ENCODE measurements at places on chromosomes 13 and 19.

DNA sequence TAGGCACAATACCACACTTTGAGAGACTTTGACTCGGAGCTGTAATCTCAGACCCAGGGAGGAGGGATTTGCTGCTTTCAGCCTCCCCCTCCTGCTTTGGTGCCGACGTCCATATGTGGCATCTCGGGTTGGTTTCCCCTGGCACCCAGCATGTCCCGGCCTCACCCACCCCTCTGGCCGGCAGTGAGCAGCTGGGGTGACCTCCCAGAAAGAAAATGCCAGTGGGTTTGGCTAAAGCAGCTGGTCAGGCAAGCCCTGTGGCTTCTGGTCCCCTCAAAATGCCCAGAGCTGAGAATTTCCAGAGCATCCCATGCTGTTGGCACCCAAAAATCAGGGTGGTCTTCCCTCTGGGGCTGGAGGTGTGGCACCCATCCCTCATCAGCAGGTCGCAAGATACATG, 34.1 kb downstream of the INSR start:
- H3K27me3 ChIP-seq: no peaks in the 10 kb centered on the region
- DNase-seq: no peak
- no peaks in the 10 kb centered on the region for H3K4me1 ChIP-seq
- H3K27ac ChIP-seq: no peak overlapping the region
- H3K36me3 ChIP-seq: no peaks in the 10 kb centered on the region
- H3K4me3 ChIP-seq: no peak overlapping the region

DNA sequence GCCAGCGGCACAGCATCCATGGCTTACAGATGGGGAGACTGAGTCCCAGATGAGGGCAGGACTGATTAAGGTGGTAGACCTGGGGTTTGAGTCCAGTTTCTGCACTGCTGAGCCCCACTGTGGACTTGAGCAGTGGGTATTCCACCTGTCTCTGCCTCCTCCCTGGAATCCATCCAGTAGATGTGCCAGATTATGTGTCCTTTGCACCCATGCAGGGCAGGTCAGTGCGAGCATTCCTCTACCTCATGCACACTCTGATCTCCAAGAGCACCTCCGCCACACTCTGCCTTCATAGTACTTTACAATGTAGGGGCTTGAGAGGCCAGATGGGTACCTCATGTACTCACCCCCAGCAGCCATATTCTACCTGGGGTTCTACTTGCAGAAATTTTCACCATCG, 10.0 kb downstream of the ZSCAN22 start:
- H3K27ac ChIP-seq: no peak overlapping the region
- no peak overlapping the region for H3K4me3 ChIP-seq
- DNase-seq: no peak
- no peaks in the 10 kb centered on the region for H3K27me3 ChIP-seq
- no peaks in the 10 kb centered on the region for H3K4me1 ChIP-seq

DNA sequence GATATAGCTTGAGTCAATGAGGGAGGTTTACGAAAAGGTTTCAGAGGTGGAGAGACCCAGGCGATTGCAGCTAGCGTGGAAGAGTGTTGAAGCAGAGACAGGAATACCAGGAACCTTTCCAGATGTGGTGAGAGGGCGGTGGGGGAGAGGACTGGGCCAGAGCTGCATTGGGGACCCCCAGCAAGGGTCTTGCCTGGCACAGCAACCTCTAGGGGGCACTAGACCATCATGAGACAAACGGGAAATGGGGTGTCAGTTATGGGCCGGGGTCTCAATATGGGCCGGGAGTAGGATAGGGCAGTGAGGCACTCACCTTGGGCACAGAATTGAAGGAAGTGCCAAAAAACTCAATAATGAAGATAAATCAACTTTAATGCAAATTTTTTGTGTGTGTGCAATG, 2.1 kb upstream of the LRP3 start:
- no peaks in the 10 kb centered on the region for H3K4me1 ChIP-seq
- no peak for DNase-seq
- no peak overlapping the region for H3K27ac ChIP-seq

GRCh38 chr19:48635966-48636858, 967 bp downstream of the DBP start:
- H3K27me3 ChIP-seq: no peaks in the 10 kb centered on the region
- H3K4me1 ChIP-seq: peaks cover 57% of the 10 kb centered on the region
- DNase-seq: no peak
- H3K36me3 ChIP-seq: peaks cover 4% of the 10 kb centered on the region
- peak overlapping the region; percentile 82 for H3K27ac ChIP-seq
- peak overlapping the region; percentile 82 for H3K4me3 ChIP-seq

- H3K36me3 ChIP-seq: no peaks in the 10 kb centered on the region
- no peak overlapping the region for H3K4me3 ChIP-seq
- H3K27ac ChIP-seq: no peak overlapping the region
- H3K27me3 ChIP-seq: no peaks in the 10 kb centered on the region
- no peak for DNase-seq
Measured at GRCh38 chr13:67343777-67344176, 113.6 kb upstream of the PCDH9 start.

DNA sequence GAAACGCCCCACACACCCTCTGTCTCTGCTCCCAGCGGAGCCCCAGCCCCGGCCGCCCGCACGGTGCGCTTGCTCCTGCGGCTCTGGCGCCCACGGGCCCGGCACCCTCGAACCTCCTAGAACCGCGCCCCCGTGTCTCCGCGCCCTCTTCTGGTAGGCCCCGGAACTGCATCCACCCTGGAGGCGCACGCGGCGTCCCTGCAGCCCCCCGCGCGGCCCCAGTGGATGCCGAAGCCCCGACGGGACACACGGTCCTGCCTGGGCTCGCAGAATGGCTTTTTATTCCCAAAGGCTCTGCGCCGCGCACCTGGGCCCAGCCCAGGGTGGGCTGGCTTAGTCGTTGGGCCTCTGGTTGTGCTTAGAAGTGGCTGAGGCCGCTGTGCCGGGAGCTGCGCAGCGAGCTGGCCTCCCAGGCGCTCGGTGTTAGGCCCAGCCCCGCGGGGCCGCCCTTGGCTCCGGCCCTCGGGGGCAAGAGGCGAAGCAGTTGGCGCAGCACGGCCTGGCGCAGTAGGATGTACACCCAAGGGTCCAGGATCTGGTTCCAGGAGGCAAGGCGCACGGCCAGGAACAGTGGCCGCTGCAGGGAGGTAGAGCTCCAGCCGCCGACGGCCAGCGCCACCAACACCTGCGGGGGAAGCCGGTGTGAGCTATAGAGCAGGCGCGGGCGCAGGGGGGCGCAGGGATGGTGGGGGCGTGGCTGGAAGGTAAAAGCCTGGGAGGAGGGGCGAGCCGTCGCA, 2.8 kb downstream of the PTGER1 start:
- H3K27ac ChIP-seq: no peak overlapping the region
- peaks cover 19% of the 10 kb centered on the region for H3K27me3 ChIP-seq
- H3K4me3 ChIP-seq: no peak overlapping the region
- DNase-seq: peak; percentile 83
- H3K4me1 ChIP-seq: peaks cover 31% of the 10 kb centered on the region

- H3K4me1 ChIP-seq: no peaks in the 10 kb centered on the region
- no peaks in the 10 kb centered on the region for H3K27me3 ChIP-seq
- no peak overlapping the region for H3K4me3 ChIP-seq
- no peak for DNase-seq
Measured at GRCh38 chr13:41224113-41225110, 30.0 kb upstream of the KBTBD7 start.

GRCh38 chr13:47687577-47687976, 313.5 kb downstream of the SUCLA2 start:
- no peak overlapping the region for H3K27ac ChIP-seq
- H3K4me3 ChIP-seq: no peak overlapping the region
- DNase-seq: no peak
- H3K27me3 ChIP-seq: no peaks in the 10 kb centered on the region
- no peaks in the 10 kb centered on the region for H3K4me1 ChIP-seq

DNA sequence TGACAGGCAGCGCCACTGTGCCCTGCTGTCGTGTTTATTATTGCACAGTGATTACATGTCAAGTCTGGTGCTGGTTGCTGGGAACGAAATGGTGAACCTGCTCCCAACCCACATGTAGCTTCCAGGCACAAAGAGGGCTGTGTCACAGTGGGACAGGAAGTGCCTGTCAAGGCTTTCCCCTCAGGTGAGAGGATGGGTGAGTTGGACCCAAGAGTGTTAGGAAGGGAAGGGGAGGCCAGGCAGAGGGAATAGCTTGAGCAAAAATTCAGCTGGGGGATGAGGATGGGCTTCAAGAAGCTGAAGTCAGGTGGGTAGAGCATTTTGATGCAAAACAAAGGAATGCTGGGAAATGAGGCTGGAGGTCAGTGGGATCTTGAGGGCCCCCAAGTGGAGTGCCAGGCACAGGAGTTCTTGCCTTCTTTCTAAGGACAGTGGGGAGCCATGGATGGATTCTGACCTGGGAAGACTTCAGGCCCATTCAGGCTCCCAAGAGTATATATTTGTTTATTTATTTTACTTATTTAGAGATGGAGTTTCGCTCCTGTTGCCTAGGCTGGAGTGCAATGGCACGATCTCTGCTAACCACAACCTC, 8.5 kb upstream of the QTRT1 start:
- H3K27ac ChIP-seq: no peak overlapping the region
- H3K4me1 ChIP-seq: peaks cover 17% of the 10 kb centered on the region
- no peak overlapping the region for H3K4me3 ChIP-seq
- DNase-seq: no peak
- H3K27me3 ChIP-seq: peaks cover 8% of the 10 kb centered on the region

DNA sequence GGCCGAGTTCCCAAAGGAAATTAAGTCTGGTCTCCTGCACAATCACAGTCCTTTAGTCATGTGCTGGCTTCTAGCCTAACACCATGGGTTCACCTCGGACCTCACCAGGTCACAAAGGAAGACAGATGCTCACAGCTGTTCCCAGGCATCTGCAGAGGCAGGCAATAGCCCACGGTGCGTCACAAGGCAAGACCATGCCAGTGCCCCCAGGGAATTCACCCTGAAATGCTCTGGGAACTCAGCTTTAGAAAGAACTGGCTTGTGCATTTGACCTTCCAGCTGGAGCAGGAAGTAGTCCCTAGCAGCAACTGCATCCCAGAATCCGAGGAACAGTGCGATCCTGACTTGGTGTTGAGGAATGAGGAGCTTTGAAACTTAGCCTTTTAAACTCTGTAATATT, 96.8 kb upstream of the WASF3 start:
- DNase-seq: no peak
- H3K27ac ChIP-seq: no peak overlapping the region
- H3K4me1 ChIP-seq: no peaks in the 10 kb centered on the region
- peaks cover 6% of the 10 kb centered on the region for H3K27me3 ChIP-seq
- H3K4me3 ChIP-seq: no peak overlapping the region
- no peaks in the 10 kb centered on the region for H3K36me3 ChIP-seq

DNA sequence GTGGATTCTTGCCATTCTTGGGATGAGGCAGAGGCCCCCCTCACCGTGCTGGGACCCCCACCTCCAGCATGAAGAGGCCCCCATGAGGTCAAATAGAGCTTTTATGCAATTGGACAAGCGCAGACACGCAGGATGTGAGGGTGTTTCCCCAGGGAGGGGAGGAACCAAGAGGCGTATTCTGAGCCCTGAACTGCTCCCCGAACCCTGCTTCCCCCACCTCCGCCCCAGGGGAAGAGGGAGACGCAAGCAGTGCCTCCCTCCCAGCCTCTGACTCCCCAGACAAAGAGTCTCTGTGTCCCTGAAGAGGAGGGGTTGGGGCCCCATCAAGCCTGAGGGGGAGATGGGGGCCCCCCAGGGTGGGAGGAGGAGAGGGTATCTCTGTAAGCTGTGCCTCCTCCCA, 1.3 kb upstream of the RDH8 start:
- peaks cover 50% of the 10 kb centered on the region for H3K27me3 ChIP-seq
- no peak overlapping the region for H3K4me3 ChIP-seq
- H3K27ac ChIP-seq: no peak overlapping the region
- peaks cover 8% of the 10 kb centered on the region for H3K4me1 ChIP-seq
- DNase-seq: no peak

GRCh38 chr19:46953955-46954501, 65.6 kb upstream of the NPAS1 start:
- no peak overlapping the region for H3K4me3 ChIP-seq
- H3K27me3 ChIP-seq: no peaks in the 10 kb centered on the region
- no peak for DNase-seq
- H3K27ac ChIP-seq: no peak overlapping the region
- no peaks in the 10 kb centered on the region for H3K36me3 ChIP-seq
- H3K4me1 ChIP-seq: peaks cover 50% of the 10 kb centered on the region

DNA sequence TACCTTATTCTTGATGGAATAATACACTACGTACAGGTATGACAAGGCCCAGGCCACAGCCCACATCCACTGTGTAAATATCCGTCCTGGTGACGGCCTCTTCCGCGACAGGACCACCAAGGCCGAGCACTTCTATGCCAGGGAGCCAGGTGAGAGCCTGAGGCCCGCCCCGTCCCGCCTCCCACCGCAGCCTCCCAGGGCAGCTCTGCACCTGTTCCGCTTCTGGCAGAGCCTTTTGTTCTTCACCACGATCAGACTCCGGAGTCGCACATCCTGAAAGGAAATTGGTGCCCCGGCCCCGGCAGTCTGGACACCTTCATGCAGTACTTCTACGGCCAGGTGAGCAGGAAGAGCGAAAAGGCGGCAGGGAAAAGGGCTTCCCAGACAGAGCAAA, 10.6 kb upstream of the ZNF358 start:
- H3K27ac ChIP-seq: no peak overlapping the region
- H3K4me1 ChIP-seq: peaks cover 16% of the 10 kb centered on the region
- no peak overlapping the region for H3K4me3 ChIP-seq
- H3K36me3 ChIP-seq: no peaks in the 10 kb centered on the region
- DNase-seq: no peak

DNA sequence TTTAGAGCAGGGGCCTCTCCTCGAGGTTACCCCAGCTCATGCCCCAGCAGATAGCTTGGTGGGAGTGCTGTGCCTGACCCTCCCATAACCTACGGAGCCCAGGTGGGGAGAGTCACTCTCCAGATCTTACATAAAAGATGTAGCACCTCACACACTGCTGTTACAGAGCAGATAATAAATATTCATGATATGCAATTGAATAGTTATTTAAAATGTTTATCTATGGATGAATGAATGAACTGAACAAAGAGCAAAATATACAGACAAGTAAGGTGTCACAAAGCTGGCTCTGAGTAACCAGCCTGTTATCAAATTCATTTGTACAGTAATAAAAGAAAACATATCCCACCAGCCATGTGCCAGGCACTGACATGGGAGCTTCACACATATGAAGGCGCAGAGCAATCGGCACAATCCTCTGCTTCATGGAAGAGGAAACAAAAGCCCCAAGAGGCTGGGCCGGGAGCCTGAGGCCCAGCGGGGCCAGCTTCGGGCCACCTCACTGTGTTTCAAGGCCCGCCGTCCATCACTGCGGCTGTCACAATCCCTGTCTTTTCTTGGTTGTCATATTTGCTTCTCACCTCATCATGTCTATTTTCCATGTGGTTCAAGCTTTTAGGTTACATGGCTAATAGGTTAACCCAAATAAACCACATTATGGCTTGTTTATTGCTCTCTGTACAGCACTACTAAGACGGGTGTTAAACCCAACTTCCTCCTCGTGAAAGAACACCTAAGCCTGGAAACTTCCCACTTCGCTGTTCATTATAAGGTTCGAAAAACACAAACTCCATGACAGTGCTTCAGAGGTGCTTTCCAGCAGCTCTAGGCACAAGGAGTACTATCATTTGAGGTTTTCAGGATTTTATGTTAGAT, 78.4 kb downstream of the IRS2 start:
- H3K27me3 ChIP-seq: peaks cover 23% of the 10 kb centered on the region
- H3K27ac ChIP-seq: no peak overlapping the region
- H3K4me3 ChIP-seq: no peak overlapping the region
- DNase-seq: no peak
- H3K4me1 ChIP-seq: peaks cover 7% of the 10 kb centered on the region

GRCh38 chr19:15595069-15595468, 19.9 kb upstream of the CYP4F8 start:
- H3K27me3 ChIP-seq: peaks cover 27% of the 10 kb centered on the region
- no peak overlapping the region for H3K4me3 ChIP-seq
- no peaks in the 10 kb centered on the region for H3K4me1 ChIP-seq
- DNase-seq: no peak
- peaks cover 5% of the 10 kb centered on the region for H3K36me3 ChIP-seq
